Mammary epithelial cell (primary cell): ENCODE measurements at places on chromosomes 5 and 9. TPM values are rescaled to one million over a fixed set of nuclear protein-coding genes. Genes with fewer than 3 reads are reported as not detected.

The PRR16 gene
- 3.2 TPM for total RNA-seq

The NUTM2G gene
- total RNA-seq, result not detected in 2 replicates

The SCGB3A2 gene
- not detected in 2 replicates for total RNA-seq

The IER5L gene
- total RNA-seq, result 10.1 and 13.5 TPM in 2 replicates

The ZNF879 gene
- total RNA-seq, result 3.8 TPM

The SHISAL2B gene
- not detected for total RNA-seq

DNA sequence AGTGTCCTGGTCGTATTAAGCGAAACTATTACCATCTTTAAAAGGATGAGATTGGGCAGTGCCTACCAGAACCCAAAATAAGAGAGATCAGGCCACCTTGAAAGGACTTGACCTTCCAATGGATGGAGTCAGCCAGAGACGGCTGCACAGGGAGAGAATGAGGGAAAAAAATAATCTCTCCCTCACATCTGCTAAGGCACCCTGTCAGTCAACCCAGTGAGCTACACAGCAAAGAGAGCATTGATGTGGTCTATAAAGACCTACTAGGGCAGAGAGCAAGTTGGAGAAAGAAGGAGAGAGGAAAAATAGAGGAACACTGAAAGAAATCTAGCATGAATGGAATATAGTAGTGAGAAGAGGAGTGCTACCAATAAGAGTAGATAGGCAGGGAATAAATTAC lies 68.0 kb upstream of the FTMT start:
- no peak for DNase-seq

- no peak for DNase-seq
Measured at GRCh38 chr5:155332618-155333017, 319.1 kb downstream of the KIF4B start.

GRCh38 chr5:163821142-163821541 lies 315.7 kb downstream of the MAT2B start:
- DNase-seq, result no peak

DNA sequence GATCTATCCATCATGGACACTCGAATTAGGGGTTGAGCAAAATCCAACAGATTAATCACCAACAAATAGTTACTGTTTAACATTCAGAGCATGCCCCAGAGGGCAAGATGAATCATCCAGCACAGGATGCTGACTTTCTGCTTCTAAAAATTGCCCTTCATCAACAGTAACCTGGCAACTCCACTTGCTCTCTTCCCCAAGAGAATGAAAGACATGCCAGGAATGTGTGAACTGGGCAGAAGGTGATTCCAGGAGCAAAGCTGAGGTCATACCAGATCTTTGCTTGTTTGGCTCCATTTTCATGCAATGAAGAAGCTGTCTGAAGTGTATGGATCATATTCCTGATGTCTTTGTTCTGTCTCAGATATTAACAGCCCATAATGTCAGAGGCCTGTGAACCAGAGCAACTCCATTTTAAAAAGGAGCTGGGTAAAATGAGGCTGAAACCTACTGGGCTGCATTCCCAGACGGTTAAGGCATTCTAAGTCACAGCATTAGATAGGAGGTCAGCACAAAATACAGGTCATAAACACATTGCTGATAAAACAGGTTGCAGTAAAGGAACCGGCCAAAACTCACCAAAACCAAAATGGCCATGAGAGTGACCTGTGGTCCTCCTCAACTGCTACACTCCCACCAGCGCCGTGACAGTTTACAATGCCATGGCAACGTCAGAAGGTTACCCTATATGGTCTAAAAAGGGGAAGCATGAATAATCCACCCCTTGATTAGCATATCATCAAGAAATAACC lies 2.5 kb upstream of the ZNF367 start:
- DNase-seq, result peak; percentile 96

GRCh38 chr5:58453306-58453705 lies 6.6 kb downstream of the PLK2 start:
- DNase-seq, result no peak

DNA sequence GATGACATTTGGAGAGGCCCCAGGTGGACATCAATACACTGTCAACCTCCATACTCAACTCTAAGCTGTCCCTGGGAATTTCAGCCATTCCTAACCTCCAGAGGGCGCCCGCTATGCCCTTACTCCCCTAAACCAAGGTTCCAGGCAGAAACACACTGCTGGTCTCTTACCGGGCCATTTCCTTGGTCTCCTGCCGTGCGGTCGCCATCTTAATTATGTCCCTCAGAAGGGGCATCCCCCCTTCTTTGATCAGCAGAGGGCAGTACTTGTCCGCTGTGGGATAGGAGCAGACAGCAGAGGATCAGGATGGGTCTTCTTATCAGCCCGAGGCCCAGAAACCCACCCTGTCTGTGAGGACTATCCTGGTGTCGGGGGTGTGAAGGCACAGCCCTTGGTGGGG lies 9.3 kb upstream of the ZDHHC12 start:
- peak; percentile 68 for DNase-seq

DNA sequence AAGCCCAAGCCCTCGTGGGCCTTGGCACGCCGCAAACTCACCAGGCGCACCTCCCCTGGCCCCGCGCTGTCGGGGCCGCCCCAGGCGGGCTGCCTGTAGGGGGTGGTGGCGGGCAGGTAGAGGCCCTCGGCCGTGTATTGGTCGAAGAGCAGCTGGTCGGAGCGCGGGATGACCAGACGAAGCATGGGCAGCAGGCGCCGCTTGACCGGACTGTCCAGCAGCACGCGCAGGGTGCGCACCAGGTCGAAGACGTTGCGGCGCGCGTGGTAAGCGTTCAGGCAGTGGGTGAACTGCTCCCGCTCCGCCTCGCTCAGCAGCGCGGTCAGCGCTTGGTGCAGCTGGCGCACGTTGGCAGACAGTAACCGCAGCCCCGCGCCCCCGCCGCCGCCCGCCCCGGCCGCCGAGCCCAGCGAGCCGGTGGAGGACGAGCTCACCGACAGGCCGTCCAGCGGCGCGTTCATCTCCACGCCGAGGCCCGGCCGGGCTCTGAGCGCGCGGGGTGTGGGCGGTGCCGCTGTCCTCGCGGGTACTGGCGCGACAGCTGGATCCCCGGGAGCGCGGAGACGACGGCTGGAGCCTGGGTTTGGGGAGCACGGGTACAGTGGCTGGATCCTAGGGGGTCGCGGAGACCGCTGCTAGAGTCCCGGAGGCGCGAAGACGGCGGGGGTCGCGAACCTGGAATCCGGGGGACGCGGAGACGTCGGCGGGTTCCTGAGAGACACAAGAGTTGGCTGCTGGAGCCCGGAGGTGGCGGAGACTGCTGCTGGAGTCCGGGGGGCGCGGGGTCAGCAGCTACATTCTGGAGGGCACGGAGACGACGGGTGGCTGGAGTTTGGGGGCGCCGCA lies 709 bp downstream of the WHRN start:
- DNase-seq, result peak; percentile 31

GRCh38 chr5:58786711-58787303 lies 203.9 kb downstream of the RAB3C start:
- DNase-seq, result no peak
